Daoy (cell line): ENCODE measurements at places on chromosomes 7 and 10. TPM values are rescaled to one million over a fixed set of nuclear protein-coding genes. Genes with fewer than 3 reads are reported as not detected.
A peak's percentile ranks its signal among the peaks of the same experiment; 100 is the strongest.

The ATOH7 gene
- total RNA-seq: not detected in 2 replicates

The COMTD1 gene
- 7.3 and 10.8 TPM in 2 replicates for total RNA-seq

DNA sequence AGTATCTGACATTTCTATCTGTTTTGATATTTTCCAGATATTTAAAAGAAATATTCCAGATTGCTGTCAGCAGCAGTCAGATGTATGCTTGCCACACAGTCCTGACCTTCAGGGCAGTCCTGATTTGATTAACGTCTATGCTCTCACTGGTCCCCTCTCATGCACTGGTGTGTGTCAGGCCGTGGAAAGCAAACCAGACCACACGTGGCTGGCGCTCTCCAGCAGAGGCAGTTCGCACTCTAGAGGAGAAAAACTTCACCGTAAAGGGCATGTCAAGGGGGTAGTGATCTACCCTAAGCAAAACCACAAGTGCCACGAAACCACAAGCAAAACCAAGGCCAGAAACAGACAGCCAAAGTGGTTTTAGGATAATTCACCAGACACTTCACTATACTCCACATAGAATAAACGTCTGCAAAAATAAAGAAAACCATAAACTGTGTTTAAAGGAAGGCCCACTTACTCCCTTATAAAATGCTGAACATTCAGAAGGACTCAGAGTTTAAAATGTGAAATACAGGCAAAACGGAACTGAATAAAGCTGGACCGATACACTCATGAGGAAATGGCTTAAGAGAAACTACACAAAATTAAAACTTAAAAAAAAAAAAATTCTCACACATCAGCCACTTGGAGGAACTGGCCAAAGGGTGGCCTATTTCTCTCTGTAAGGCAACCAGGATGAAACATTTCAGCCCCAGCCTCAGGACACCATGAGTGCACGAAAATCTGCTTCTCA, 26.4 kb downstream of the PARP12 start:
- peak; percentile 13 for DNase-seq

- DNase-seq: no peak
Measured at GRCh38 chr7:141992156-141992555, 3.5 kb upstream of the MGAM start.

DNA sequence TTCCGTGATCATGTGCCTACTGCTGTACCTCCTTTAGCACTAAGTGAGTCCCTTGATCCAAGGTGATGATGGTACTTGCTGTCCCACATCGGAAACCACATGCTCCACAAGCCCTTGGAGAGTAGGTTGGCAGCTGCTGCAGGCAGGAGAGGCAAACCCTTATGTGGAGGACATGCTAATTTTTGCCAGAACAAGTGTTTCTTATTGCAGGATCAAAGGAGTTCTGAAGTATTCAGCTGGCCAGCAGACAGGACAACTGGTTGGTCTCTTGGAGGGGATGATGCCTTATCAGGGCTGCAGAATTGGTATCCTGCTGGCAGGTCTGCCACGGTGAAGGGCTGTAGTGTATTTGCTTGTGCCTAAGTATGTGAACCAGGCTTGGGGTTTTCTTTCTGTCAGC, 36.8 kb downstream of the NACAD start:
- DNase-seq: no peak

DNA sequence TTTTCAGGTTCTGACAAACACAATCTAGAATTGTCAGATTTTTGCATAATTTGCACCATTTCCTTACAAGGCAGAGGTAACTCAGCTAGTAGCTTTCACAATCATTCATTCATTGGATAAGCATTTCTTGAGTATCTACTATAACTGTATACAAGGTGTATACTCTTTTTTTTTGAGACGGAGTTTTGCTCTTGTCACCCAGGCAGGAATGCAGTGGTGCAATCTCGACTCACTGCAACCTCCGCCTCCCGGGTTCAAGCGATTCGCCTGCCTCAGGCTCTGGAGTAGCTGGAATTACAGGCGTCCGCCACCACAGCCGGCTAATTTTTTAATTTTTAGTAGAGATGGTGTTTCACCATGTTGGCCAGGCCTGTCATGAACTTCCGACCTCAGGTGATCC, 16.2 kb upstream of the EXOC6 start:
- DNase-seq: no peak

DNA sequence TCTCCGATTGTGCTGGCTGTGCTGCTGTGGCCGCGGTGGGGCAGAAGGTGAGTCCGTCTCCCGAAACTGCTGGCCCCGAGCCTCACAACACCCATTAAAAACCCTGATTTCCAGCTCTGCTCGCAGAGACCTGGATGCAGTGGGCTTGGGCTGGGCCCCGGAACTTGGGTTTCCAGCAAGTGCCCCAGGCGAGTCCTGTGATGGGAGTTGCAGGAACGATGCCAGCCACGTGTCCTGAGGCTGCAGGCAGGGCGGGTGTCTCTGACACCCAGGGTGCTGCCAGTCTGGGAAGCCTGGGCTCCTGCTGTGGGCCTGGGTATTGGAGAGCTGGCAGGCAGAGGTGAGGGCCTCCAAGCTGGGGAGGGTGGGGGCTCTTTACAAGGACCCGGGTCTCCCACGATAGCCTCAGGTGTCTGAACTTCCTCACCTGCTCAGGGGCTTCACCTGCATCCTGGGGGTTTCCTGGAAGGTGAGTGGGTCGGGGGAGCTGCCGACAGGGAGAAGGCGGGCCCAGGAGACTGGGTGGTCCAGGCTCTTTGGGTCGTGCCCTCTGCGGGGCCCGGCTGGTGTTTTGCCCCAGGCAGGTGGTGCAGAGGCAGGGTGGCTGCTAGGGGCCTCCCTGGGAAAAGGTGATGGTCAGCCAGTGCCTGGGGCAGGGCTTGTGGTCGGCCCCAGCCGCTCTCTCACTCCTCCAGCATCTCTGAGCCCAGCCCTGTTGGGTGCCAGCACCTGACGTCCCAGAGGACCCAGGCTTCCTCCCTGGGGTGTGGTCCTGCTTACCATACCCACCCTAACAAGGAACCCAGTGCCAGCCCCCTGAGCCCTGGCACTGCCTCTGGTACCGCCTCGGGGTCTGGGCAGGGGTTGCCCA, 180.3 kb downstream of the DNAJB6 start:
- no peak for DNase-seq

- no peak for DNase-seq
Measured at GRCh38 chr10:113111900-113112853, 162.1 kb downstream of the TCF7L2 start.

DNA sequence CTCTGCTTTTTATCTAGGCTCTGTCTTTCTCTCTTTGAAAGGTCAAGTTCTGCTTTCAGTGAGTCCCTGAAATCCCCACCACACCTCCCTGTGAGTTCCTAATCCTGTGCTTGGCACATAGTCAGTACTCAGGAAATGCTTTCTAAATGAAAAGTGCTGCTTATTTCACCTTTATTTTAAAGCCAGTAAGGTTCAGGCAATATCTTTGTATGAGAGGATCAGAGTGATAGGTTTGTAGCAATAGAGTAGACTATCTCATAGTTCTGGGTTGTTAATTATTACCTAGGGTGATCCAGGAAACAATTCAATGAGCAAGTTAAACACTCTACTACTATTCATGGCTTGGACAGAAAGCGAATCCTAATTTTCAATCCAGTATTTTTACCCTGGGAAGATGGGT, 7.4 kb upstream of the LAMB1 start:
- no peak for DNase-seq

DNA sequence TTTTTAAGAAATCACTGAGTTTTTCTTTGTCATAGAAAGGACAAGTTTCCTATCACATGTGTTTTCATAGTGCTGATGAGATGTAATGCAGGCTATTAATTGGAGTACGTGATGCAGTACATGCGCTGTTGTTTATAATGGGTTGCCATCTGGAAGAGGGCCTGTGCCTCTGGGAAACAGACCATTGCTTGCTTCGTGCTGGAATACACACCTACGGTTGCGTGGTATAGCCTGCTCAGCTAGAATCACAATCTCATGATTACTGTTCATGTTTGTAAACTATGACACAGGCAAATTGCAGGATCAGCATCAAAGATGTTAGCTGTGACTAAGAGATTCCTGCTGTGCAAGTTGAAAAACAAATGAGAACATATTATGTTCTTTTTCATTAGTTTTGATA, 107.2 kb upstream of the STEAP1B start:
- DNase-seq: no peak

DNA sequence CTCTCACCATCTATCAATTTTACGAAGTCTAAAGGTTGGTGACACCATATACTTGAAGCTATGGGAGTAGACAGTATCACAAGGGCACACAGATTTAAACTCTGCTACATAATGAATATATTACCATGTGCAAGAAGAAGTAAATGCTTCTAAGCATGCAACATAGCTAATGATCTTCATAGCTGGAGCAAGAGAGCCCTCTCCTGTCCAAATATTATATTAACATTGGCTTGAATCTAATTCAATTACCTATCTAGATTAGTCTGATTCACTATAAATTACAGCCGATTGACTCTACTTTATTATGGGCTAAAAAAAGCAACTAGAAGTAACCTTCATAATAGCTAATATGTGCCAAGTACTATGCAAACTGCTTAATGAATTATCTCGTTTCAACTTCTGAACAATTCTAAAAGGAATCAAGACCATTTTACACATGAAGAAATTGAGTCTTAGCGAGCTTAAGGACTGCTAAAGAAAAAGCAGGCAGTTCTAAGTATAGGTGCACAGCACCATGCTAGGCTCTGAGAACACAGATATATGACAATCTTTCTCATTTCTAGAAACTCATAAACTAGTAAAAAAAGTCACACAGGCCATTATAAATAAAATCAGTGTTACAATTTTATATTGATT, 21.9 kb downstream of the FRA10AC1 start:
- peak; percentile 4 for DNase-seq

GRCh38 chr7:70856901-70857630, 274.9 kb upstream of the GALNT17 start:
- peak; percentile 65 for DNase-seq

DNA sequence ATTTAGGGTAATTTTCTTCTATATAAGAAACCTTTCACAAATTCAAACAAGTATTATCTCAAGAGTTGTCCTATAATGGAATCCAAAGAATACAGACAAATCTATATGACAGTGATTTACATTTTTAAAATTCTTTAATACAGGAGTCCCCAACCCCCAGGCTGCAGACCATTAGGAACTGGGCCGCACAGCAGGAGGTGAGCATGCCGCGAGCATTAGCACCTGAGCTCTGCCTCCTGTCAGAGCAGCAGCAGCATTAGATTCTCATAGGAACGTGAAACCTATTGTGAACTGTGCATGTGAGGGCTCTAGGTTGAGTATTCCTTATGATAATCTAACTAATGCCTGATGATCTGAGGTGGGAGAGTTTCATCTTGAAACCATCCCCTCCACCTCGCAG, 37.7 kb downstream of the SNX13 start:
- DNase-seq: no peak
